ENCODE measurements at places on chromosomes 6 and 20.
A peak's percentile ranks its signal among the peaks of the same experiment; 100 is the strongest.

GRCh38 chr20:63273059-63273579 lies 506 bp downstream of the ARFGAP1 start:
- no peak for DNase-seq

- no peak for DNase-seq
These were observed 648.8 kb downstream of the QKI start for GRCh38 chr6:164063346-164063745.

- no peak for DNase-seq
These were observed 60.9 kb downstream of the BCAS4 start for GRCh38 chr20:50855498-50856474.

- no peak for DNase-seq
These were observed 30.3 kb downstream of the PLCG1 start for GRCh38 chr20:41167481-41168253.

- no peak for DNase-seq
These were observed 408.4 kb downstream of the PKHD1 start for GRCh38 chr6:51678905-51679620.

DNA sequence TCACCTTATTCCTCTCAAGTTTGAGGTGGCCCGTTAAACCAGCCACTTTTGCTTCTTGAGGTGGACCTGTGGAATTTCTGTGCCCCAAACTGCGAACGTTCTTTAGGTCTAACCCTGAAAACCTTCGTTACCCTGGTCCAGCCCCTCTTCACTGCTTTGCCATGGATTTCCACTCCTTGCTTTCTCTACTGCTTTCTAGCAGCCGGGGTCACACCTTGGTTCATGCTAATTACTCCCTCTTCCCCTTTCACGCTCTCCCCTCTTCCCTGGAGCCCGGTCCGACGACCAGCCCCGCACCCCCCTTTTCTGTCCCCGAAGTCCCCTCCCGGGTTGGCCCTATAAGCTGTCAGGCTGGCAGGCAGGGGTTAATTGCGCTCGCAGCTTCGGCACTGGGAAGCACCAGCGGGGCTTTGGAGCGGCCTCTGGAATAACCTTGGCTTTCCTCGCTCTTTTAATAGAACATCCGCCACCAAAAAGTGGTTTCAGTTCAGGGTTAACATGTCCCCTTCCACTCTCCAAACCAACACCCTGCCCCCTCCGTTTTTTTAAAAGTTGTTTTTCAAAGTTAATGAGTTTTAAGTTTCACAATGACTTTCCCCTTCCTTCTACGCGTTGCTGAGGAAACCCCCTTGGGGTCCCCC lies 1.4 kb upstream of the HIVEP1 start:
- DNase-seq, result peak; percentile 65

GRCh38 chr20:15603506-15603905 lies 969.7 kb downstream of the KIF16B start:
- DNase-seq, result no peak

GRCh38 chr20:15857173-15857784 lies 716.0 kb downstream of the KIF16B start:
- no peak for DNase-seq

DNA sequence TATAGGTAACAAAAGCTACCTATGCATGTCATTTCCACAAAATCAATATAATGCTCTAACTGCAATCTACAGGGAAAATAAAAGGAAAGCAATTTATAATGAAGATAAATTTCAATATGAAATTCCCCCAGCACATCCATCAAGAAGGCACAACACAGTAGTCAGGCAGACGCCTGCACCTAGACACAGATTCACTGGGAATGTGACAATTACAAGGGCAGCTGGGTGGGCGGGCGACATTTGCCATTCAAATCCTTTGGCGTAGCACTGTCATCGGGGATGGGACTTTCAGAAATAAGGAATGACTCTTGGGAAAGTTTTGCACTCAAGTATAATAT lies 60.4 kb downstream of the SULF2 start:
- DNase-seq, result no peak

GRCh38 chr20:18837718-18838117 lies 24.1 kb downstream of the SCP2D1 start:
- DNase-seq, result no peak

GRCh38 chr6:68633972-68634725 lies 933 bp upstream of the ADGRB3 start:
- peak; percentile 35 for DNase-seq

GRCh38 chr6:43185391-43185985 lies 3.5 kb downstream of the CUL9 start:
- no peak for DNase-seq

- peak; percentile 54 for DNase-seq
These were observed 324.7 kb upstream of the JARID2 start for GRCh38 chr6:14921170-14921569.

- DNase-seq, result peak; percentile 21
These were observed 65.7 kb downstream of the TRDN start for GRCh38 chr6:123570813-123571684.

Data from Ammon's horn (tissue), 1 donor.